ENCODE measurements at places on chromosomes 2 and 18.

DNA sequence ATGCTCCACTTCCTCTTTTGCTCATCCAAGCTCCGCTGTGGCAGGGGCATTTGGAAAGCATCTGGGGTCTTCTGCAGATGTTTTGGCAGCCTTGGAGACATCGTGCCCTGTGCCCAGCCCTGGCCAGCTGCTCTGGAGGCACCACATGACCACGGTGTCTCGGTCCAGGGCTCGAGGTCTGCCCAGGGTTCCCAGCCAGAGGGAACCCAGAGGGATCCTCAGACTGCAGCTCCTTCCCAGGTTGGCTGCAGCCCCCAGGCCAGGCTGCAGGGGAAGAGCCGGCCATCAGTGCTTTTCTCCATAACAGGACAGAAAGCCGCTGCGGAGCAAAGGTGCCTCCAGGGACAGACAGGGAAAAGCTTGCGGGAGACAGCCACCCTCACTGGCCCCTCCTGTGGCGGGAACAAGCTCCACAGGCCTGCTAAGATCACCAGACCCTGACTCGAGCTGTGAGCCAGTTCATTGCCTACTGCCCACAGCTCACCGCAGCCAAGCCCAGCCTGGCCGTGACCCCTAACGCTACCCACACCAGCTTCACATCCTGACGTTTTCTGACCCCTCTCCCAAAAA lies 74.7 kb downstream of the SMAD7 start:
- no peak for DNase-seq

DNA sequence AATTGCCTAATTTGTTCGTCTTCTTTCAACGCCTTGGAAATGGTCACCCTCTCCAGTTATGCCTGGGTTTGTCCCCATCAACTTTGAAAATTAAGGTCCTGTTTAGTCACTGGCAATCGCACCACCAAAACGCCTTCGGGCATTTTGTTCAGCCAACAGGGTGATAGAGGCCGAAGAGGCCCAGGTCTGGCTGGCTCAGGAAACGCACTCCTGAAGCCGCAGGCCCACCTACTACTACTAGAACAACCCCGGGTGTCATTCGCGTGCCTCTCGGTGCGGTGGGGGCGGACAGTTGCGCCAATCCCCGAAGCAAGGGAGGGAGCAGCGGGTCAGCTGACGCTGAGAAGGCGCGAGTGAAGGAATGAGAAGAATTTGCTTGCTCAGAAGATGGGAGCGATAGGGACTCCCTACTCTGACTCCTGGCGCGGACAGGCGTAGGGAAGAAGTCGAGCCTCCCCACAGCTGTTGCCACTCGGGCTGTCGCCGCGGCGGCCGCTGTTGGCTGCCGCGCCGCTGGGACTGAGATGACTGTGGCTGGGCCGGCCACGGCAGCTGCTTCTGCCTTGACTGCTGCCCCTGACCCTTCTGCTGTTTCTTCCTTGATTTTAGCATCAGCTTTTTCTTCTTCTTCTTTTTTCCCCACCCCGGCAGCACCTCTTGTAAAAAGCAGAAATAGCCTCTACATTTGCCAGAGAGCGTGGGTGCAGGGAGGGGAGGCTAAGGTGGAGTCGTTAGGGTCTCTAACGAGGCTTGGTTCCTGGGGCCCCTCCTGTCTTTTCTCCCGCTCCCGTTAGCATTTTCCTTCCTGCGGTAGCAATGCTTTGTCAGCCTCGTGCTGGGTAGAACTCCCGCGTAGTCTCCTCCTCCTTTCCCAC lies 387.6 kb downstream of the FIGN start:
- peak; percentile 66 for DNase-seq

- no peak for DNase-seq
Observed at GRCh38 chr2:75810611-75811330, 100.1 kb upstream of the GCFC2 start.

GRCh38 chr2:155643056-155643775 lies 689.3 kb downstream of the NR4A2 start:
- DNase-seq, result no peak

DNA sequence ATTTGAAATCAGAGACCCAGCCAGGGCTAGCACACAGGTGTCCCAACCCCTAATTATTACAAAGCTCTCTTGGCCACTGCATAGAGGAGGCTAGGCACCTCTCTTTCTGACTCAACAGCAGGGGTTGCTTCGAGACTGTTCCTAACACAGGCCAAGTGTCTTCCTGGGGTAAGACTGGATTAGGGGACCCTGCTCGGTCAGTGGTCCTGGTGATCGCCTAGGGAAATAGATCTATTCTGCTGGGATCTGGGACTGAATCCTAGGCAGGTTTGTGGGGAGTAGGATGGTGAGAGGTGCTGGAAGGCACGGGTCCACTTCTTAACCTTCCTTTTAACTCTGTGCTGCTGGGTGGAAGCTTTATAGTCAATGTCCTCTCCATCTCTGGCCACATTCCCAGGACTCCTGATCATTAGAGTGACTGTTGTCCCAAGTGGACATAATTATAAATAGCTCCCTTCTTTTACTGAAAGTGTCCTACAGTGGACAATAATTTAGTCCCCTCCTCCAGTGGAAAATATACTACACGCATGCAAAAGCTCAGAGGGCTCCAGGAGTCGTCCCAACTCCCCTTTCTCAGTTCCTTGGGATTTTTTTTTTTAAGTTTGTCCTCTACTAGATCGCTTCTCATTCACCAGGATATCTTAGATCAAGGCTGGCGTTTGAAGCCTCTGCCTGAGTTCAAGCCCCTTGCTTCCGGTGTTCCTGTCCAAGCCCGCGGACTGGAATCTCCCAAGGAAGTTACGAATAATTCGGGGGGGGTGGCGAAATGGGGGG lies 1.3 kb upstream of the TRIB2 start:
- DNase-seq, result no peak

- no peak for DNase-seq
Observed at GRCh38 chr2:214127571-214127970, 283.3 kb upstream of the VWC2L start.

- DNase-seq, result no peak
Observed at GRCh38 chr2:86216575-86217555, 17.6 kb downstream of the MRPL35 start.

- DNase-seq, result no peak
Observed at GRCh38 chr2:119617455-119617854, 61.5 kb upstream of the TMEM177 start.

DNA sequence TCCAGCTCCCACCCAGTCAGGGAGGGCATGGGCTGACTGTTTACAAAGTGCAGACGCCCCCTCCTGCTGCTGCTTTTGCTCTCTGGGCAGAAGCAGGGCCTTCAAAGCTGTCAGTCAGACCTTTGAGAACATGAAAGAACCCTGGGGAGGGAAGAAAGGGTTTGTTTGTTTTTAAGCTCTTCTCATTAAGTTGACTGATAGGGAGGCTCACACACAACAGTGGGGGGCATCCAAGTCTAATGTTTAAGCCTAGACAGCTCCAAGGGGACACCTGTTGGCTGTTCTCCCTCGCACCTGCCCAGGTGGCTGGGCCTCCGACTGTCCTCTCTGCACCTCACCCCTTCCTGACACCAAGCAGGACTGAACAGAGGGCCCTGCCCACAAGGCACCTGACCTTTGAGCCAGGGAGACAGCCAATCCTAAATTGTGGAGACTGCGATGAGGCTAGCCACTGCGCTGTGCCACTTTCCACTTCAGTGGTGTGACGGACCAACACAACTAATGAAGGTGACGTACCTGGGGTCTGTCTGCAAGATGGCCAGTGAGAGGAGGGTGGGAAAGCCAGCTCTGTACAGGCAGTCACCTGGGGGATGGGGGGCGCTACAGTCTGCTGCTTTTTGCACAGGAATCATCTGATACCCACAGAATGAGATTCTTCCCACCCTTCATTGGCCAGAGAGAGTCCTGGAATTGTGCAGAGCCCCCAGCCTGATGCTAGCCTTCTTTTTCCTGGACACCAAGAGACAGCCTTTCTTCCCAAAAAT lies 16.3 kb downstream of the ST6GAL2 start:
- DNase-seq, result no peak

- DNase-seq, result peak; percentile 5
Observed at GRCh38 chr2:71618327-71619113, 165.2 kb downstream of the DYSF start.

- DNase-seq, result no peak
Observed at GRCh38 chr2:239814116-239814860, 210.9 kb downstream of the NDUFA10 start.

- DNase-seq, result no peak
Observed at GRCh38 chr2:119316066-119316465, 50.6 kb downstream of the C2orf76 start.

DNA sequence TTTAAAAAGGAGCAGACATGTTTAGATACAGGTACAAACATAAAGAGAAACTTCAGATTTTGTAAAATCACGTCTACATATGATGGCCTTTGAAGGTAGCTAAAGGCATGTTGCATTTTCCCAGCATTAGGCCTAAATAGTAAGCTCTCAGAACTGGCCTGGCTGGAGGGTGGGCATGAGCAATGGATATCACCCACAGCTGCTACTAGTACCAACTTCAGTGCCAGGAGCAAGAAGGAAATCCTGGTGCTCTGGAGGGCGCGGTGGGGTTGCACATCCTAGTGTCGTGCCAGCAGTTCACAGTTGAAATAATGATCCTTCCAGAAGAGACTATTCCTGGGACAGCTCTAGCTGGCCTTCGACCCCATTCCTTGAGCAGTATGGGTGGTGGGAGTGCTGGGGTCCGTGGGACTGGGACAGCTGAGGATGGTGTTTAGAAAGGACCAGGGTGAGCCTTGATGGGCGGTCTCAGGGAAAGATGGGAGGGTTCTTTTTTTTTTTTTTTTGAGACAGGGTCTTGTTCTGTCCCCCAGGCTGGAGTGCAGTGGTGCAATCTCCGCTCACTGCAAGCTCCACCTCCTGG lies 4.9 kb downstream of the DES start:
- no peak for DNase-seq

GRCh38 chr2:66113988-66114625 lies 320.8 kb upstream of the MEIS1 start:
- DNase-seq, result no peak

DNA sequence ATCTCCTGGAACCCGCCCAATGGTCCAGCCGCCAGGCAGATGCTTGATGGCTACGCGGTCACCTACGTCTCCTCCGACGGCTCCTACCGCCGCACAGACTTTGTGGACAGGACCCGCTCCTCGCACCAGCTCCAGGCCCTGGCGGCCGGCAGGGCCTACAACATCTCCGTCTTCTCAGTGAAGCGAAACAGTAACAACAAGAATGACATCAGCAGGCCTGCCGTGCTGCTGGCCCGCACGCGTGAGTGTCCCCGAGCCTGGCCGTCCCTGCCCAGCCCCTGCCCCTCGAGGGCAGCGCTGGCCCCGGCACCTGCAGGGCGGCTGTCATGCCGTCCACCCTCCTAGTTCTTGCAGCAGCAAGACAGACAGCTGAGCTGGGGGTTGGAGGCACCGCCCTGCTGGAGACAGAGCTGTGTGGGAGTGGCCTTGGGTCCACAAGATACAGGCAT lies 36.7 kb downstream of the MTERF4 start:
- DNase-seq, result no peak

- no peak for DNase-seq
Observed at GRCh38 chr2:186950694-186951093, 101.7 kb upstream of the ZSWIM2 start.

DNA sequence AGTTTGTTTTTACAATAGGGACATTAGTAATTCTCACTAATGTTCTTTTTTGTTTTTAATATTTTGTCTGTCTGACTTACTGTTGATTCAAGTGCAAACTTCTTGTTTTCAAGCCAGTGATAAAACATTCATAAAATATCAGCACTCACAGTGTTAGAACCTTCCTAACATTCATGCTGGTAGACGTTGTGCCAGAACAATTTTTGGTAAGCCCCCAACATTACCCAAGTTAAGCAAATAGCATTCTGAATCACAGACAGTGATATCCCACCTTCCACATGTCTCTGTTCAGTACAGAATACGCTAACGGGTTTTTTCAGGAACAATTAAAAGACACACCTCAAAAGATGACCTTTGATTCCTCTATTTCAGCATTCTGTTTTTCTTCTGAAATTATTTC lies 390.3 kb downstream of the ARHGAP15 start:
- DNase-seq, result no peak
